ENCODE measurements at places on chromosomes 5 and 9.

GRCh38 chr9:137315581-137316011 is 13.5 kb upstream of the NRARP start:
- DNase-seq = no peak

DNA sequence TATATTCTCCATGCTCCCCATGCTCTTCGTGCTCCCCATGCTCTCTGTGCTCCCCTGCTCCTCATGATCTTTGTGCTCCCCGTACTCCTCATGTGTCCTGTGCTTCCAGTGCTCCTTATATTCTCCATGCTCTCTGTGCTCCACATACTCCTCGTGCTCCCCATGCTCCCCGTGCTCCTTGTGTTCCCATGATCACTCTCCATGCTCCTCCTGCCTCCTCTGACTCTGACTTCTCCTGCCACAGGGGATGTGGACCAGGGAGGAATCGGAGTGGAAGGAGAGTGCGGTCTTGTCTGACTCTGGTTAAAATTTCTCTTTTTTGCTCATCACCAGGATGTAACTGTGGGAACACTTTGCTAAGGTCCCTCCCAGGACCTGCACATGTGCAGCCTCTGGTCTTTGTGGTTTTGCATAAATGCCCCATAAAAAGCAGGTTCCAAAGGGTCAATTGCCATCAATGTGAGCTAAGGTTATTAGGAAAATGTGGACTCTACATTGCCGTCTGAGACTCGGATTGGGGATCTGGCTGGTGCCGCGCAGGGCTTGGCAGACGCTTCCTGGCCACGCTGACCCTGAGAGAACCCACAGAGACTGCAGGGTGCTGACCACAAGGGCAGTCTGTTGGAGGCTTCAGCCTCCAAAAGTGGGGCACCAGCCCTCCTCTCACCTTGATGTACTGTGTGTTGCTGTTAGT is 52.5 kb downstream of the TRIP13 start:
- DNase-seq = no peak

- DNase-seq = no peak
Measured at GRCh38 chr5:178346607-178347334, 114.2 kb upstream of the PHYKPL start.

DNA sequence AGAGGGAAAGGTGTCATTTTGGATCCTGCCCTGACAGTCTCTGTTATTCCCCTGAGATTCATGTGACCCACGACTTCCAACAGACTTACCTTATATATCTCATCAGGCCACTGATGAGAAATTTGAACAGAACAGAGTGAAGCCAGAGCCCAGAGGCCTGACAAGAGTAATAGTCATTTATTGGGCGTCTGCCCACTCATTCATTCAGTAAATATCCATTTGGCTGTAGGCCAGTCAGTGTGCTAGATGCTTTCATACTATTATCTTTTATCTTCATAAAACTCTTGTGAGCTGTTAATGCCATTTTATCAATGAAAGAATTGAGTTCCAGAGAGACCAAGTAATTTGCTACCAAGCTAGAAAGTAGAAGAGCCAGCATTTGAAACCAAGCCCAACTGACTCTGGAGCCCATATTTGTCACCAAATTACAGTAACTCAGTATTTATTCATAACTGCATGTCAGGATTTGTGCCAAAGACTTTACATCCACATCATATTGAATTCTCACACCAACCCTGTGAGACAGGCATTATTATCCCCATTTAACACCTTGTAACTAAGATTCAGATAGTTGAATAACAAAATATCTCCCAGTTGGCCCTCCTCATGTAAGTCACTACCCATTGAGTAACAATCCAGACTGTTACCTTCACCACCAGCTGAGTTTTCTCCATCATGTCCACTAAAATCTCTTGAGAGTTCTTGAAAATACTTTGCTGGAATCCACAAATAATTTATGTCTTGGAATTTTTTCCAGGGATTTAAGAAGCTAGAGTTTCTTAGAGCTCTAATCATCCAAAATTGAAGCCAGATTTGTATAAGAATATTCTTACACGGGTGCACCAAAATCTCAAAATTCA is 2.5 kb downstream of the PTPDC1 start:
- DNase-seq = no peak

DNA sequence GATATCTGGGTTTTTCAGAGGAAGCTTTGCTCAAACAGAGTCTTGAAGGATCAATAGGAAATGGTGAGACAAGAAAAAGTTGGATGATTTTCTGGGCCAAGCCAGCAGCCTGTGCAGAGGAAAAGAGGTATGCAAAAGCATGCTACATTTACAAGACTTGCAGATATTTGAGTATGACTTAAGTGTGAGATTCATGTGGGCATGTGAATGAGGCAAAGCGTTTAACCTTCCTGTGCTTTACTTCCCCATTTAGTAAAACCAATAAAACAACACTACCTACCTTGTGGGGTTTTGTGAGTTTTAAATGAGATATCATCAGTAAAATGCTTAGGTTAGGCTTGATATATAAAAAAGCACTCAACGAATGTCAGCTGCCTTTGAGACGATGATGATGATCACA is 58.1 kb downstream of the PIP5K1B start:
- no peak for DNase-seq

DNA sequence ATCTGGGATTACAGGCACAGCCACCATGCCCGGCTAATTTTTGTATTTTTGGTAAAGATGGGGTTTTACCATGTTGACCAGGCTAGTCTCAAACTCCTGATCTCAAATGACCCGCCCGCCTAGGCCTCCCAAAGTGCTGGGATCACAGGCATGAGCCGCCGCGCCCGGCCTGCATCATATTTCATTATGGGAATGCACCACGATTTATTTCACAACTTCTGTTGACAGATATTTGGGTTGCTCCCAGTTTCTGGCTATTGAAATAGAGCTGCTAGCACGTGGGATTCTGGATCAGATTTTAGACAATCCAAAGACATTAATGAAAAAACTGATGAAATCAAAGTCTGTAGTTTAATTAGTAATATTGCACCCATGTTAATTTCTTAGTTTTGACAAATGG is 48.4 kb upstream of the FUBP3 start:
- no peak for DNase-seq

GRCh38 chr5:29370248-29370647 is 1823.2 kb upstream of the CDH6 start:
- DNase-seq = no peak

DNA sequence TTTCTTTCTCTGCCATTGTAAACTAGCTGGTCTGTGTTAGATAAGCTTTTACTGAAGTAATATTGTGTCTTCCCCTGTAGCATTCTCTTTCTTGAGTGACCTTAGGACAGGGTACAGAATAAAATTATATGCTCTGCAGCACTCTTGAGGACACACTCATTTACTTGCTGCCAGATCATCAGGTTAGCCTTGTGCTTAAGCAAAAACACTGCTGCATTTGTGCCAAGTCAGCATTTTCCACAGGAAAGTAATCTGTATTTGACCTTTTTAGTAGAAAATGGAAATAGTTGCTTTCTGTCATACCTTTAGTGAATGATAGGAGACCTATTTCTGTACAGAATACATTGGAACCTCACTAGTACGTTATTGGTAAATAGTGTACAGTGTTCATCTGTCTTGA is 54.2 kb downstream of the LMNB1 start:
- no peak for DNase-seq

GRCh38 chr5:113205323-113205722 is 228.7 kb downstream of the DCP2 start:
- no peak for DNase-seq
